ENCODE measurements at places on chromosomes 5 and 9.

GRCh38 chr5:15203376-15203775 is 296.6 kb upstream of the FBXL7 start:
- no peak for DNase-seq

DNA sequence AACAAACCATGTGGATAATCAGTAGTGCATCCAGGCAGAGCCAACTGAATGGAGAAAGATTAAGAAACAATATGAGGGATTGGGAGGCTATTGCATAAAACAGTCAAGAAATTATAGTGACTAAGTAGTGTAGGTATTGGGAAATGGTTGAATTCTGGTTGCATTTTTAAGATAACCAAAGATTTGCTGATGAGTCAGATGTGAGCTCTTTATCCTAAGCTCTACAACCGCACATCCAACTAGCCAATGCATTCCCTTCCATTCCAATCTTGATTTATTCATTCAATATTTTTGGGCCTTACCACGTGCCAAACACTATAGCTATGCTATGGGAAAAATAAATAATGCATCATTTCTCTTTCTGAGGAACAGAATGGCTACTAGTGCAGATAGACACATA is 524.5 kb upstream of the RGMB start:
- peak; percentile 47 for DNase-seq

- no peak for DNase-seq
These were observed 10.7 kb downstream of the RXRA start for GRCh38 chr9:134336924-134337323.

- peak; percentile 80 for DNase-seq
These were observed 203.9 kb downstream of the FRMD3 start for GRCh38 chr9:83334320-83334719.

- DNase-seq = no peak
These were observed 325.8 kb upstream of the RIOK2 start for GRCh38 chr5:97508864-97509263.
